ENCODE measurements at places on chromosomes 11 and 22.
A peak's percentile ranks its signal among the peaks of the same experiment; 100 is the strongest.

GRCh38 chr11:19196432-19196831 lies 5.4 kb downstream of the CSRP3 start:
- DNase-seq: no peak

DNA sequence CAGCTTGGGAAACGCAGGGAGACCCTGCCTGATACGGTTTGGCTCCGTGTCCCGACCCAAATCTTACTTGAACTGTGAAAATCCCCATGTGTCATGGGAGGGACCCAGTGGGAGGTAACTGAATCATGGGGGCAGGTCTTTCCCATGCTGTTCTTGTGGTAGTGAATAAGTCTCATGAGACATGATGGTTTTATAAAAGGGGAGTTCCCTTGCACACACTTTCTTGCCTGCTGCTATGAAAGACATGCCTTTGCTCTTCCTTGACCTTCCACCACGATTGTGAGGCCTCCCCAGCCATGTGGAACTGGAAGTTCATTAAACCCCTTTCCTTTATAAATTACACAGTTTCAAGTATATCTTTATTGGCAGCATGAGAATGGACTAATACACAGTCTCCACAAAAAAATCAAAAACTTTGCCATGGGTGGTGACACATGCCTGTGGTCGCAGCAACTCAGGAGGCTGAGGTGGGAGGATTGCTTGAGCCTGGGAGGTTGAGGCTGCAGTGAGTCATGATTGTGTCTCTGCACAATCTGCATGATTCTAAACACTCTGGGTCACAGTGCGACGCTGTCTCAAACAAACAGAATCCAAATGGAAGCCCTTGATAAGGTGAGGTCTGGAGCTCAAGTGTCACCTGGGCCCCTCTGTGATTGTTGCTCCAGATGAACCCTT lies 34.9 kb downstream of the SYN3 start:
- DNase-seq: peak; percentile 60

GRCh38 chr11:27371489-27371888 lies 8.5 kb upstream of the CCDC34 start:
- no peak for DNase-seq

DNA sequence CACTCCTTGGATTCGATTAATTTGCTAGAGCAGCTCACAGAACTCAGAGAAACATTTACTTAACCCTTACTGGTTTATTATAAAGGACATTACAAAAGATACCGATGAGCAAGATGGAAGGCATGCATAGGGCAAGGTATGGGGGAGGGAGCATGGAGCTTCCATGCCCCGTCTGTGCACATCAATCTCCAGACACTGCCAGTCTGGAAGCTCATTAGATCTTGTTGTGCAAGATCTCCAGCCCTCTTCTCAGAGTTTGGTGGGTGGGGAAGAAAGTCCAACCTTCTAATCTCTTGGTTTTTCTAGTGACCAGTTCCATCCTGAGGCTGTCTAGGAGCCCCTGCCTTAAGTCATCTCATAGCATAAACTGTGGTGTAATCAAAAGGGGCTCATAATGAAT lies 190.7 kb downstream of the UVRAG start:
- no peak for DNase-seq

DNA sequence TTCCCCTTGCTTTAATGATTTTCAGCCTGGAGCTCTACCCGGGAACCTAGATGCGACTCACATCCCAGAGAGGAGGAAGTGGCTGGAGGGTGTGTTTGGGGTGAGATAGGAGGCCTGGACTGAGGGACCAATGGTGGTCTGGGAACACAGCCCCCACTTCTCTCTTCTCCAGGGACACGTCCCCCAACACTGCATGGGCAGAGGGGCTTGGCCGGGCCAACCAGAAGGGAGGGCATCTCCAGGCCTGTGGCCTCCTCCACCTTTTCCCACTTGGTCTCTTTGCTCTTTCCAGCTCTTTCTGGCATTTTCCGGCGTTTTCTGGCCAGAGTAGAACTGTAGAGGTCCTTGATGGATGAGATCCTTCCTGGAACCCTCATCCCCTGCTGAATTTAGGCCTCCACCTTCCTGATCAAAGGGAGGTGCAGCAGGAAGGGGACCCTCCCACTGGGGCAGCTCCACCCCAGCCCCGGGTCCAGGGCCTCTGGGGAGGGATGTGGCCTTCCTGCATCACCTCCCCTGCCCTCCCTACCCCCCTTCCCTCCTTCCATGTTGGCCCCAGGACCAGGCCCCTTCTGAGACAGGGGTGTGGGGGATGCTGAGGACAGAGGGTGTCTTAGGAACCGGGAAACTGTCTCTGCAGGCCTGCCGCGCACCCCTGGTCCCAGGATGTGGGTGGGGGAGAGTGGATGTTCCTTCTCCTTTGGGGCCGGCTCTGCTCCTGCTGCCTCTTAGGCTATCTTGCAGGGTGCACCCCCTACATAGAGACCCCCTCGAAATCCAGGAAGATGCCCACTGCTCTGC lies 24.4 kb downstream of the MRGPRG start:
- no peak for DNase-seq

DNA sequence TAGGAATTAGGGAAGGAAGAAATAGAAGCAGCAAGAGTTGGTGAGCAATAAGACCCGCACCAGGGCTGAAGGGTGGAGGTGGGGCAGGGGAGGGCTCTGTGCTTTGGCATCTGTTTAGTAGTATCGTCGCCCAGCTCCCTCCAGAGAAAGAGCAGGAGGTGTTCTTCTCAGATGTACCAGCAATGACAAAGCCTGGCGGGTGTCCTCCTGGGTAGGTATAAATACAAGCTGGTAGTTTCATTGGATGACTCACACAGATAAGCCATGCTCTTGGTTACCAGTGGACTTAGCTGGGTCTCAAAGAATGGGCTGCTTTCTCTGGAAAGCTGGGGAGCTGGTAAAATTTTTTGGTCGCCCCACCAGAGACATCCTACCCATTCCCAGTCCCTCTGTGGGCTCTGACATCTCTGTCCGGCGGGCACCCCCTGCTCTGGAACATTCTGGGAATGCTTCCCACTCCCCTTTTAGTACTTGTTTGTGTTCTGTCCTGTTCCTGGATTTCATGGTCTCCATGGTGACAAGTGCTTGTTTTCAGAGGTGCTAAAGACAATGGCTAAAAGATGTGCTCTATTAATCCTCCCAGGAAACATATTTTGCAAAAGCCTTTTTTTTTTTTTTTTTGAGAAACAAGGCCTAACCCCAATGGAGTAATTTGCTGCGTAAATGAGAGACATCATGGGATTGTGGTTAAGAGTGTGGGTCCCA lies 15.4 kb upstream of the TUBA8 start:
- DNase-seq: peak; percentile 56

DNA sequence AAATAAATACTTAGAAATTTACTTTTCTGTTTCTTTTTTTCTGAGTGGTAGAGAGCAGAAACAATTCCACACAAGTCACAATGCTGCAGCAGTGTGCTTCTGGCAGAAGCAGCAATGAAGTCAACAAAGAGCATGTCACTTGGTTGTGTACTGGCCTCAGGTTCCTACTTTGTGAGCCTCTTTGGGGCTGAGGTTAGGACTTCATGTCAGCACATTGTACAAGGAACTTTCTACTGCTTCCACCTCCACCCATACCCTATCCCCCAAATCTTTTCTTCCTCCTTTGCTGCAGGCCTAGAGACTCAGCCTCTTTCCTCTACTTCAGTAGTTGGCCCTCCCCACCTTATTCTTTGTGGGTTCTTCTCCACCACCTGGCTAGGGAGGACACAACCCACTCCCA lies 252.7 kb upstream of the PITPNB start:
- no peak for DNase-seq

Data from activated CD4-positive, alpha-beta T cell treated with anti-CD3 and anti-CD28 coated beads for 36 hours (primary cell).